Right kidney (tissue), 9 donors: ENCODE measurements at places on chromosomes 6 and 20.

DNA sequence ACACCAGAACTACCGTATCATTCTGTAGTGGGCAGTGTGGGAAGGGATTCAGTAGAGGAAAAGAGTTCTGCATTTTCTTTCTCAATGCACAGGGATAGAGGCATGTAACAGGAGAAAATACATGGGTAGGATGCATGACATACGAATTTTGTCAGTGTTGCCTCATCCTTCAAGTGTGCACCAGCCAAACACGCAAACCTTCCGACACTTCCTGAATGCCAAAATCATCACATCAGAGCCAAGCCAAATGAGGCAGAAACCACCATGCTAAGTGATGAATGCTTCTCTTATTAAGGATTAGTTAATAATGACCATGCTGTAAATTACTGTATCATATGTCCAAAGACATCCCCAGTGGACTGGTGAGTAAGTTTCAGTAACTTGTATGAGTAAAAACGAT is 27.3 kb downstream of the RAMACL start:
- DNase-seq = no peak

GRCh38 chr6:100186552-100186951 is 192.5 kb upstream of the MCHR2 start:
- no peak for DNase-seq

GRCh38 chr6:80959034-80959433 is 793.4 kb downstream of the TENT5A start:
- DNase-seq = no peak

DNA sequence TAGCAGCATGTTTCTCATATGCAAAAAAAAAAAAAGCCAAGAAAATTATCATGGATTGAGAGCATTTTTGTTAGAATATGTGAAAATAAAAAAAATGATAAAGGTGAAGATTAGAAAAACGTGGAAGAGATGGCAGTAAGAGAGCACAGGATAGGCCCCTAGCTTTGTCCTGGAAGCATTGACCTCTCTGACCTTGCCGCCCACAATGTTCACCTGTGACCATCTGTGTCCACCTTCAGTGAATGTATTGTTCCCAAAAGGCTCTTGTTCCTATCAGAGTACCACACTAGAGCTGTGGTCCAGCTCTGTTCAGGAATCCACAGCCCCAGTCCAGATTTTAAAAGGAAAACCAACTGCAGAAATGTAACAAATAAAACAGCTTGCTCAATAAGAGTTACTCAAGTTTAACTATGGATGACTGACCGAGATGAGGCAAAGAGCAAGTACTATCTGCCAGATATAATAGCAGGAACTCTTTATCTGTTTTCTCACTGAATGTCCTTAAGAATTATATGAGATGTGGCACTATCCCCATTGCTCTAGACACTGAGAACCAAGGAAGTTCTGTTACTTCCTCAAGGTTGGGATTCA is 287.7 kb upstream of the STXBP5 start:
- DNase-seq = no peak

- DNase-seq = no peak
Observed at GRCh38 chr6:149477544-149477943, 7.3 kb downstream of the ZC3H12D start.

DNA sequence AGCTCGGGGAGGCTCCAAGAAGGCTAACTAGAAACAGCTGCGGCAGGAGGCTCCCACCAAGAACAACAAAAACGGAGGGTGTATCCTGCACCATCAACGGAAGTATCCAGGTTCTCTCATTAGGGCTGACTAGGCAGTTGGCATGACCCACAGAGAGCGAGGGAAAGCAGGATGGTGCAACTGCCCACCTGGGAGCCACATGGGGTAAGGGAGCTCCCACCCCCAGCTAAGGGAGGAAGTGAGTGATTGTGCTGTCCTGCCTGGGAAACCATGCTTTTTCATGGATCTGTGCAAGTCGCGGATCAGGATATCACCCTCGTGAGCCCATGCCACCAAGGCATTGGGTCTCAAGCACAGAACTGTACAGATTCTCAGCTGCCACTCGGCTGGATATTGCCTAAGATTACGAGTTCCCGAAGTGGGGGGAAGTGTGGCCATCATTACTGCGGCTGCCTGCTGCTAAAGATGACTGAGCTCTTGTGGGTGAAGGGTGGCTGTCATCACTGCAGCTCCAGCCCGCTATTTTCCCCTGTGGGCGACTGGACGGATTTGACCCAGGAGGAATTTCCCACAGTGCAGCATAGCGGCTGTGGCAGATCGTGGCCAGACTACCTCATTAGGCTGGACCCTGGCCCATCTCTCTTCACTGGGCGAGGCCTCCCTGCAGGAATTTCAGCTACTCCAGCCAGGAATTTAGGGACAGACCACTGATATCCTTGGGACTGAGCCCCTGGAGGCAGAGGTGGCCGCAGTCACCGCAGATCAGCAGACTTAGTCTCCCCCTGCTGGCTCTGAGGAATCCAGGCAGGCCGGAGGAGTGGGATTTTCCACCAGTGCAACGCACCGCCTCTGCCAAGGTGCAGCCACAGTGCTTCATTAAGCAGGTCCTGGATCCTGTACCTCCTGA is 515.7 kb downstream of the FRK start:
- peak; percentile 3 for DNase-seq

- no peak for DNase-seq
Observed at GRCh38 chr6:11900662-11901598, 111.2 kb upstream of the HIVEP1 start.
